ENCODE measurements at places on chromosomes 12 and 14.

DNA sequence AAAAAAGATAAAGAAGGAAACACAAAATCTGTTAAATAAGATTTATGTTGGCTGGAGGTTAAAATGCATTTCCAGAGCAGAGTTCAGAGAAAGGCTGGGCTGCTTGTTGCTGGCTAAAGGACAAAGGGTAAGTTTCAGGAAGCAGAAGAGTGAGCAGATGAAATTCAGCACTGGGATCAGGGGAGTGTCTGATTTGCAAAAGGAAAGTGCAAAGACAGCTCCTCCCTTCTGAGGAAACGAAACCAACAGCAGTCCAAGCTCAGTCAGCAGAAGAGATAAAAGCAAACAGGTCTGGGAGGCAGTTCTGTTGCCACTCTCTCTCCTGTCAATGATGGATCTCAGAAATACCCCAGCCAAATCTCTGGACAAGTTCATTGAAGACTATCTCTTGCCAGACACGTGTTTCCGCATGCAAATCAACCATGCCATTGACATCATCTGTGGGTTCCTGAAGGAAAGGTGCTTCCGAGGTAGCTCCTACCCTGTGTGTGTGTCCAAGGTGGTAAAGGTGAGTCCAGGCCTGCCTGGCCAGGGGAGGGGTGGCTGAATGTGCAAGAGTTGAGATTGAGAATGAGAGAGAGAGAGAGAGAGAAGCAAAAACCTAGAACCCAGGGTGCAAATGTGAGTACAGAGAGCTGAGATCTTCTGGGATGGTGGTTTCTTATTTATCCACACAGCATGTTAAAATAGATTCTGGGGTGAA lies at the start of gene OAS1:
TSS of gene OAS1 (plus strand) at position 251 of the 703 bp plus-strand sequence. CDS start at position 329, 78 bp downstream.
- peak; percentile 85 for DNase-seq

- no peak for DNase-seq
Measured at GRCh38 chr14:96263347-96264199, 7.6 kb downstream of the BDKRB1 start.

GRCh38 chr12:82966001-82966559 lies 279.4 kb downstream of the TMTC2 start:
- no peak for DNase-seq

DNA sequence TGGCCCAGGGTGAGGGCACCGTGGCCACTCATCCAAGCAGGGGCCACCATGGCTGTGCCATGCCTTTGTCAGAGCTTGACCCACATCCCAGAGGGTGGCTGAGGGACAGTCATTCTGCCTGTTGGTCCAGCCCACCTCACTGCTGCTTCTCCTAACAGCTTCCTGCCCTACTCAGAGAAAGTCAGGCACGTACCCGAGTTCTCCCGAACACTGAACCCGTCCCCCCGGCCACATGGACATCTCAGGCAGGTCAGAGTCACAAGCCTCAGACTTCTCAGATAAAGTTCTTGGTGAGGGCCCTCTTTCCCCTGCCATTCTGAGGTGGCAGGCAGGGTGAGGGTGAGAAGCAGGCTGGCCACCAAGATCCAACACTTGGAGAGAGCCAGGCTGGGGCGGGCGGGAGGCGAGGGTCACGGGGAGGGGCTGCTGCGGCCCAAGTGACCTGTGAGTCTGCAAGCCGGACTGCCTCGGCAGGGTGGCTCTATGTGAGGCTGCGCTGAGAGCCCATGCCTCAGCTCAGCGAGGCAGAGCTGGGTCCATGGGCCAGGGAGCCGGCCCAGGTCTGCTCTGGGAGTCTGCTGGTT lies 317.8 kb downstream of the TMEM121 start:
- no peak for DNase-seq

GRCh38 chr12:53759261-53759660 lies 7.5 kb upstream of the CISTR start:
- no peak for DNase-seq

DNA sequence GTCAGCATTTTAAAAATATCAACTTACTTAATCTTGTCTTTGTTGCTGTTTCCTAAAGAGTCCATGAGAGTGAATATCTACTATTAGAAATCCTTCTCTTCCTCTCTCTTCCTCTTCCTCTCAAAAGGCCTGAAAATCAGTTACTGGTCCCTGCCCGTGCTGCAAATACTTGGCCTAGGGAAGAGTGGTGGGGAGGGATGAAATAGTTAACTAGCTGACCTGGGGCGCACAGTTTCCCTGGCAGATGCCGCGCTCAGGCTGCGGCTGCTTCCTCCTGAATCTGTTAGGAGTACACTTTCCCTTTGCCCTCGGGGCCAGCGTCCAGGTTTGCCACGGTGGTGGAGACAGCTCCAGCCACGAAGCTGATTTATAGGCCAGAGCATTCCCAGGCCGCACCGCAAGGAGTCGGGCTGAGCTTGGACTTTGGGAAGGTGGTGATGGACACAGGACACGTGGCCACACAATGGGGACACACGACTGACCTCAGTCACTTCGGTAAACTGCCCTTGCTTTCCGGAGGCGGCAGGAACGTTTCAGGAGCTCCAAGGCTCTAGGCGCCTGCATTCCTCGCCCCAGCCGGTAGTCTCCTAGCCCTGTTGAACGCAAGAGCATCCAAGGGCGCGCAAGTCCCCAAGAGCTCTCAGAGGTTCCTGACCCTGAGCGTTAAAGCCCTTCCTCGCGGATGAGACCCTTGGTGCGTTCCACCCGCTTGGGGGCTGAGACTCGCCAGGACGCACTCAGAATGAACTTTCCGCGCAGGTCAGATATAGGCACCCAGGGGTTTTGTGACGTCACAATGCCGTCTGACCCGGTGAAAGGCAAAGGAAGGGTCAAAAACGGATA lies 7.1 kb upstream of the ASCL1 start:
- DNase-seq, result no peak

DNA sequence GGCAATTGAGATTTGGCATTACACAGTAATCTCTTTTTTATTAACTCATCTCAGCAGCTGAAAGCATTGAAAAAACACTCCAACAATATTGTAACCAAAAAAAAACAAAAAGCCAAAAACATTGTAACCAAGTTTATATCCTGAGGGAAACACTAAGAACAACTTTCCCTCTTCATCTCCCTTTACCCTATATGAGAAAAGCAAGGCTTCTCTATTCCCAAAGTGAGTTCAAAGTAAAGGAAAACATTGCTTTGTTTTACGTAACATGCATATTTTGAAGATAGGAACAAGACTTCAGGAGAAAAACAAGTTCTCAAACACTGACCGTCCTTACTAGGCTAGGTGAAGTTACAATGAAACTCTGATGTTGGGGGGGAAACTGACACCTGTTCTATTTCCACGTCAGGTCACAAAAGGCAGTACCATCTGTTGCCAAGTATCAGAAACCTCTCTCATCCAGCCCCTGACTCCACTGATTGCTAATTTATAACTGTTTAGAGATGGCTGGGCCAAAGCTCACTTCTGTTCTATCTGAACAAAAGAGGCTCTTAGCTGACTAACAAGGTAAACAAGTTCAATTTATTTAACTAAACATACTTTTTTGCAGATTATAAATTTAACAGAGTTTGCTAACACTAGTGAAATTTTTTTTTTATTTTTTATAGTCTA lies 67.9 kb upstream of the PLXNC1 start:
- no peak for DNase-seq

DNA sequence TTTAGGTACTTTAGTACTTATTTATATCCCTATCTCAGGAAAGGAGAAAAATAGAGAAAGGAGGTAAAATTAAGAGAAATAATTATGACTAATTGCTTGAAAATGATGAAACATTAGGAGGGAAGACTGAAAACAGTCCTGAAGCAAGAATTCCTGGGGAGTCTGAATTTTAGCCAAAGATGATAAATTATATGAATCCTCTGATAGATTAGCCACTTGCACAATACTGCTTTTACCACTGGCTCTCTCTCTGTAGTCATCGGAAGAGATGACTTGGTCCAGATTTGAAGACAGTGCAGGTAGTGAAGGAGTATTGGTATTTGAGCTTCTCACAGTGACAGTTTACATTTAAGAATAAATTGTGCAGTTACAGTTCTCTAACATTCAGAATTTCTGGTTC lies 83.8 kb upstream of the CLEC14A start:
- DNase-seq, result peak; percentile 89

DNA sequence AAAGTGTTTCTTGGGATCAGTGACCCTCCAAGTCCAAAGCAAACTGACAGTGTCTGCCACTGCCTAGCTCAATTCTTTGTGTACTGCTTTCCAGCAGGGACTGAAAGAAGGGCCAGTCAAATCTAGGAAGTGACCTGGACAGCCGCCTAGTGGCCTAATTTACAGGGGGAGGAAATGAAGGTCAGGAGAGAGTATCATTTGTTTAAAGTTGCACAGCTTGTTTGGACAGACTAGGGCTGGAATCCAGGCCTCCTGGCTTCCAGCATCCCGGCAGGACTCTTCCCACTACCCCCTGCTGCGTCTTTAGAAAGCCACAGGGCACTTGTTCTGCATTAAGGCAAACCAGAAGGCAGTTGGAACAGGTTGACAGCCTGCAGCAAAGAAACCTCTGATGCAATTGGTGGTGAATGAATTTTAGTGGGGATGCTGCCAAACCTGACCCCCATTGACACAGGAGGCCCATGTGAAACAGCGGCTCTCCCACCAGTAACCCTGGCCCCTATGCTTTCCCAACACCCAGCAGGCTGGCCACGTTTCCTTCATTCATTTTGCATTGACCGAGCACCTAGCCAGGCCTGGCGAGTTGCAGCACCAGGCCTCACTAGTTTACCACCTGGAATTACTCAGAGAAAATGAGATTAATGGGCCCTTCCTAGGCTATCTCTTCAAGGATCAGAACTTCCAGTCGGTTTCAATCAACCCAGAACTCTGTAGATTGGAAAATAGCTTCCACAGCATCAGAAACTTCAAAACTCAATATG lies 28.2 kb downstream of the GALNT16 start:
- DNase-seq, result peak; percentile 45

- DNase-seq, result peak; percentile 31
Measured at GRCh38 chr14:24389226-24389848, 9.5 kb upstream of the NYNRIN start.

GRCh38 chr12:11839091-11839641 lies 189.7 kb downstream of the ETV6 start:
- peak; percentile 55 for DNase-seq

GRCh38 chr12:123573870-123574269 lies 10.5 kb upstream of the TMED2 start:
- DNase-seq, result no peak

DNA sequence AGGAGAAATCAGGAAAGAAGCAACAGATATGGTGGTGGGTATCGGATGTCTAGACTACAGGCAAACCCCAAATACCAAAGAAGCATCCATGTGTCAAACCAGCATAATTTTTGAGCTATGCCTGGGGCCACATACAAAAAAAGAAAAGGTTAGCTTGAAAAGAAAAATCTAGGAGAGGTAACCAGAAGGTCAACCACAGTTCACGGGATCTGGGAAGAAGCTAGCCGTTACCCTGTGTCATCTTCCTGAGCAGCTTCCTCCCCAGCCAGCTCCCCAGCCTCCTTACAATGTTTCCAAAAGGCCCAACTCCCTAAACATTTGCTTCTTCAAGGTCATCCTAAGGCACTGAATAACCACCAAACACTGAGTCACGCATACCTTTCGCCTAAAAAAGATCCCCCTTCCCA lies 3.1 kb downstream of the SINHCAF start:
- DNase-seq, result peak; percentile 72

GRCh38 chr14:39342768-39343167 lies 89.5 kb downstream of the FBXO33 start:
- DNase-seq, result no peak

DNA sequence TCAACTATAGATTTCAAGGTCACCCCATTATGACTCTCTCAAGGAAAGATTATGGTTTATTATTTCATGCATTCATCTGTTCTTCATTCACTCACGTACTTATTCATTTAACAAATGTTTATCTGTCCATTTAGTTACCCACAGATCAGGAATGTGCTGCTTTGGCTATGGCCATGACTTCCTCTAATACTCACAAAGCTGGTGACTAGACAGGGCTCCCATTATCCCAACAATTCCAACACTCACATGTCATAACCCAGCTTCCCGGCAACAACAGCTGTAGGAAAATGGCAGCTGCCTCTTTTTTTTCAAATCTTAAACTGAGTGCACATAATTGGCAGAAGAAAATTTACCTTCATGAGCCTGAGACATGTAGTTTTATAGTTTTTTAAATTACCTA lies 190.8 kb upstream of the CCDC196 start:
- no peak for DNase-seq

GRCh38 chr14:98120831-98121464 lies 1151.0 kb downstream of the BCL11B start:
- no peak for DNase-seq

DNA sequence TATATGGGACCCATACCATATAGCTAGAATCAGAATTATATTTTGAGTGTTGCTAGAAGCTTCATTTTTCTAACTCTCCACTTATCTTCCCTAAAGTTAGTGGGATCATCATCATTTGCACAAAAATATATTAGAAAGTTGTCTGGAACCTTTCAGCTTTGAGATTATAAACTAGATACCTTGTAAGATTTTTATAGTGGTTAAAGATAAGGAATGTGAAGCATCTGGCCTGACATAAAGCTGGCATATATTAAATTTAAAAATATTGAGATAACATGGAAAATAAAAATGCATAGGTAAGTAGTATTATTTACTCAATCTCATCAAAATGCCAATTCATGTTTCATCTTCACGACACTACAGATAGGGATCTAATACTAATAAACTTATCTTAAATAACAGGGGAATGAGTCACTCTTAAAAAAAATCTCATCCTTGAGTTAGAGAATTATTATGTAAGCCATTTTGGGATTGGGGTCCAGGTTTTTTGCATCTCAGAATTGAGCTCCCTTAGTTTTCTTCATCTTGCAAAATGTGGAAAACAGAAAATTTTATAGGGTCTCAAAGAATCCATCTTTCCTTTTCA lies 318.5 kb downstream of the KCNC2 start:
- DNase-seq, result peak; percentile 22

DNA sequence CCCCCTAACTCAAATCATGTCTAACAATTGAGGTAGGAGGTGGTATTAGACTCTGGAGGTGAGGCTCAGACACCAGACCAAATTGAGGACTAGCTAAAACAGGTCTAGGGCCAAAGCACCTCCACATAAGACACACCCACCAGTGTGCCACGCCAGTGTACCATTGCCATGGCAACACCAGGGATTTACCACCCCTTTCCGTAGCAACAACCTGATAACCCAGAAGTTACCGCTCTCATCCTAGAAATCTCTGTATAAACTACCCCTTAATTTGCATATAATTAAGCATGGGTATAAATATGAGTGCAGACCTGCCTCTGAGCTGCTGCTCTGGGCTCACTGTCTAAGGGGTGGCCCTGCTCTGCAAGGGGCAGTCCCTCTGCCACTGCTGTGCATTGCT lies 57.4 kb upstream of the PPP2R5C start:
- no peak for DNase-seq

GRCh38 chr12:12791756-12792369 lies 6.4 kb downstream of the APOLD1 start:
- no peak for DNase-seq

GRCh38 chr12:65557438-65558181 lies 266.7 kb upstream of the HMGA2 start:
- no peak for DNase-seq

Measured in EL (cell line).